ENCODE measurements at places on chromosomes 7 and 10.

DNA sequence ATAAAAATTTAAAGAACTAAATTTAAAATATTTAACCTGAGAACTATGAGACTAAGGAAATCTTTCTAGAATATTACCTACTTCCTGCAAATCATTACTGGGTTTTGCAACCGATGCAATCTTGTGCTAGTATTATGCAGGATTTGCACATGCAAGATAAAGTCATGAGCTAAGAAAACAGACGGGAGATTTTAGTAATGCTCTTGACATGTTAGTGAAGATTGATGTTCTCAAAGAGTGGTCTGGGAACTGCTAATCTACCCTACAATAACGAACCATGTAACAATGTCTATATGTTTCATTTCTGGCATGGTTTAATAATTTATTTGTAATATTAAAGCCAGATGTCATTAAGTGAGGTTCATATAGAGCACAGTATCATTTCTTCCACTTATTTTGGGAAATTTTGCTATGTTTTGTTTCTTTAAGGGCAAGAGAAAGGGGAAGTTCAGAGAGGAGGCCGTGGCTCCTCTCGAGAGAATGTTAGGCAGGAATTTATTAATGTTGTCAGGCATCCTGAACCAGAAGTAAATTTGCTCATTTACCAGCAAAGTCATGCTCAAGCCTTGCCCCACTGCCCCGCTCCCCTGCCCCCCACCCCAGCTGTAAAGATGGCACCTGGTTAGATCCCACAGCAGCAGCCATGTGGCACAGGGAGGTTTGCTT is 22.8 kb downstream of the LRRC17 start:
- no peak for DNase-seq

DNA sequence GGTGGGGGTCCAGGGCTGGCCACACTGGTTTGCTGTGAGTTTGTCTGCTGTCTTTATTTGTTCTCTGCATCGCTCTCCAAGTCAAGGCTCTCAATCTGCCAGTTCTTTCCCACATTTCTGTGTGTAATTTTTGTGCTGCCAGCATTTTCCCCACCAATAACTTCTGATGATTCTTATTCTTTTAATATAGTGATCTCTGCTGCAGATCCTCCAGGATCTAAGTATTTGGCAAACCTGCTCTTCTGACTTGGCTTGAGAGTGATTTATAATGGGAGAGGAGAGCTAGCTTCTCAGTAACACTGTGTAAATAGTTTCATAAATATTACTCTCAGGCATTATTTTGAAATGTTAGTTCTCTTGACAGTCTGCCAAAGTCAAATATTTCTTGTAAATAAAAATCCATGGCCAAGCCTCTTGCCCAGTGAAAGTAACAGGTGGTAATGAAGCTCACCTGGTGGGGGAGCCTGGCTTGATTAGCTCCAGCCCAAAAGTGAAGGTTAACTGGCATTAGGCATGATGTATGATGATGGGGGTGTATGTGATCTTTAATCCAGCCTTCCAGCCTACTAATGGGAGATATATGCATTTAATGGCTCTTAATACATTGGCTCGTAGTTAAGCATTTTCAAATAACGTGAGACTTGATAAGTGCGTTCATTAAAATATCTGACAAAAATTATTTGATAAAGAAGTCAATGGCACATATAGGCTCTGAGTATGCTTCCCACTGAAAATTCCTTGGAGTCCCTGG is 1055.9 kb downstream of the KCNMA1 start:
- DNase-seq = no peak

GRCh38 chr10:81963606-81964005 is 88.6 kb downstream of the NRG3 start:
- DNase-seq = no peak

DNA sequence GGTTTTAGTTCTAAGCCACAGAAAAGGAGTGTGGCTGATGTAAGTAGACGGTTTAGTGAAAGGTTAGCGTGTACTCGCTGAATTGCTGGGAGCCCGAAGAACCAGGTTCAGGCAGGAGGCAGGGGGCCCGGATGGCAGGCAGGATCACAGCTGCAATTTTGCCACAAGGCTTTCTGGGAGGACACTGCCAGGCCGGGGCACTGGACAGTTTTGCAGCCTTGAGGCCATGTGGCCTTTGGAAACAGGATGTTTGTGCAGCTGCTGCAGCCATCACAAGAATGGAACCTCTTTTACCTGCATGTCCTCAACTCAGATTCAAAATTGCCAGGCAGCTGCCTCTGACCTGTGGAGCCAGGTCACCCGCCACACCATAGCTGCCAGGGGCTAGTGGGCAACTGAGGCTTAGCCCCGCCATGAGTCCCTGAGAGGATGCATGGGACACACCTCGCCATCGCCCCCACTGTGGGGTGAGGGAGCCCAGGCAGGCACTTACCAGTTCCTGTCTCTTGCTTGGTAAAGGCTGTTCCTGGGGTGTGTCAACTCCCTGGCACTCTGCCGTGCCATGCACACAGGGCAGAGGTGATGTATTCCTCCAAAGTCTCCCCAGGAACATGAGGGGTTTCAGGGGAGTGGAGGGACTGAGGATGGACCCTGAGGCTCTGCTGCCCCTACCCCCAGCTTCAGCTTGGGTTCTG is 188.6 kb downstream of the RPS24 start:
- DNase-seq = no peak

GRCh38 chr7:26664735-26665416 is 199.5 kb downstream of the SKAP2 start:
- peak; percentile 8 for DNase-seq

- DNase-seq = no peak
Observed at GRCh38 chr7:3943779-3944520, 642.9 kb downstream of the SDK1 start.

GRCh38 chr7:150734254-150734653 is 3.0 kb upstream of the GIMAP5 start:
- DNase-seq = no peak

GRCh38 chr10:58326967-58327381 is 7.8 kb upstream of the UBE2D1 start:
- DNase-seq = no peak

- DNase-seq = no peak
Observed at GRCh38 chr7:28151965-28152364, 28.6 kb downstream of the JAZF1 start.

- no peak for DNase-seq
Observed at GRCh38 chr10:5467207-5467535, 32.2 kb downstream of the CALML5 start.

DNA sequence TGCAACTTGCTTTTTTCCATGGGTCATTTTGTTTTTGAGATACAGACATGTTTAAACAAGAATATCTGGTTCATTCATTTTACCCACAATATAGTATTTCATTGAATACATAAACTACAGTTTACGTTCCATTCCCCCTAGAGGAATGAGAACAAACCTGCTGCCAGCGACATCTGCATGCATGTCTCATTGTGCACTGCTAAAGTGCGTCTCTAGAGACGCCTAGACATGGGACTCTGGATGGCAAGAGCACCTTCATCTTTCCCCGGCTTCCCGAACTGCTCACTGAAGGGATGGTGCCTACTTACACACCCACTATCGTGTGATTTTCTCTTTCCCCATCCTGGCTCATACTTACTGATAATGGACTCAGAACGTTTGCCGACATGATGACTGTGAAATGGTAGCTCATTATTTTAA is 1.2 kb upstream of the ZNF777 start:
- no peak for DNase-seq

GRCh38 chr7:158779061-158780000 is 50.0 kb downstream of the ESYT2 start:
- no peak for DNase-seq

- DNase-seq = no peak
Observed at GRCh38 chr10:84634636-84635035, 306.2 kb downstream of the CCSER2 start.

GRCh38 chr10:53646525-53646924 is 873.9 kb upstream of the MBL2 start:
- no peak for DNase-seq

- DNase-seq = no peak
Observed at GRCh38 chr10:78209970-78210369, 176.3 kb downstream of the RPS24 start.

- DNase-seq = no peak
Observed at GRCh38 chr7:136976504-136977251, 108.2 kb downstream of the CHRM2 start.

DNA sequence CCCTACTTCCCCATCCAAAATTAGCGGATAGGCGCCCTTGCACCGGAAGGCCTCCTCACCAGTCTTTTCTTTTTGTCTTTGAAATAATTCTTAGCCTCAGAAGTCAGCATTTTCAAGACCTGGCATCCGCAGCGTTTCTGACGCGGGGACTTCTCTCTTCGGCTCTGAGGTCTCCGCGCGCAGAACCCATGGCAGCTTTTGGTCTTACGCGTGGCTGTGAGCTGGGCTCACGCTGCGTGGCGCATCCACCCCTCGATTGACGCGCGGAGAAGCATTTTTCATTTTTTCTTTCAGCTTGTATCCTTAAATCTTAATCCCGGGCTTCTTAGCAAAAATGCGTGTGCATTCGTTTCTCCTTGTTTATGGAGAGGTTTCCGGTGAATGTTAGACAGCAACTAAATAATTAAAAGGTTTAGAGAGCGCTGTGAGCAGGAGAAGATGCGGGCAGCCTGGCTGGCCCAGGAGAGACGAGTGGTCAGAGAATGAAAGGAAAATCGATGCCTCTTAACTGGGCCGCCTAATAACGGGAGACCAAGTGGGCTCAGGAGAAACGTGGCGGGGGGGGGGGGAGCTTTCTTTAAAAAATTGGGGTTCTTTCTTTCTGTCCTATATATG is 2.0 kb upstream of the GATA3 start:
- no peak for DNase-seq

DNA sequence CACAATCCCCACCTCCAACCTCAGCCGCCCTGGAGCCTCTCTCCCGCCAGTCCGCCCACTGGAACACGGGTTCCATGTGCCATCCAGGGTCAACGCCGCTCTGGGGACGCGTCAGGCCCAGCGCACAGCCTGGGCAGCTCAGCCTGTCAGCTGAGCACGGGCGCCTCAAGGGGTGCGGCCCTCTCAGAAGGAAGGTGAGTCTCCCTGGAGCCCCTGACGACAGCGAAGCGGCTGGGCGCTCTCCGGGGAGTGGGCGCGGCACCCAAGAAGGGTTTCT is 1.2 kb upstream of the SLC18A3 start:
- no peak for DNase-seq

DNA sequence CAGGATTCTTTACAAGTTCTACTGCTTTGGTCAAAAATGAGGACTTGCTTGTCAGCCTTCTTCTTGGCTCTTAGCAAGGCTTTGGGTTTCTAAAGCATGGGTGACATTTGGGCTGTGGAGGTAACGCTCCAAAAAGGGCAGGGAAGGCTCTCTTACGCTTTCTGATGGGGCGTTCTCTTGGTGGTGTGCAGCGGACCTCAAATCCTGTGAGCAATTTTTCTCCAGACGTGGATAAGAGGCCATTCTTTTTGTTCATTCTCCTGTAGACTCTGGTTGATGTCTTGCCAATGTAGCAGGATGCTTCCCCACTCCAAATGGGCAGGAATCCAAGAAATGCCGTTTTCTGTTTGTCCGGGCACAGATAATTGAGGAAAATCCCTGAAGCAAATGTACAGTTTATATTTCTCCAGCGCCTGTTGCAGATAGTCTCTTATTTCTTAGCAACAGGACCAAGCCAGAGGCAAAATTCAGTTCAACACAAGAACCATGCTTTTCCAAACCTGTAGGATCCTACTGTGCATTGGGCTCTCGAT is 138.4 kb upstream of the NFE2L3 start:
- DNase-seq = no peak

GRCh38 chr7:113715981-113716856 is 202.6 kb downstream of the PPP1R3A start:
- DNase-seq = no peak

GRCh38 chr7:128053023-128053422 is 21.8 kb upstream of the LRRC4 start:
- DNase-seq = peak; percentile 39

DNA sequence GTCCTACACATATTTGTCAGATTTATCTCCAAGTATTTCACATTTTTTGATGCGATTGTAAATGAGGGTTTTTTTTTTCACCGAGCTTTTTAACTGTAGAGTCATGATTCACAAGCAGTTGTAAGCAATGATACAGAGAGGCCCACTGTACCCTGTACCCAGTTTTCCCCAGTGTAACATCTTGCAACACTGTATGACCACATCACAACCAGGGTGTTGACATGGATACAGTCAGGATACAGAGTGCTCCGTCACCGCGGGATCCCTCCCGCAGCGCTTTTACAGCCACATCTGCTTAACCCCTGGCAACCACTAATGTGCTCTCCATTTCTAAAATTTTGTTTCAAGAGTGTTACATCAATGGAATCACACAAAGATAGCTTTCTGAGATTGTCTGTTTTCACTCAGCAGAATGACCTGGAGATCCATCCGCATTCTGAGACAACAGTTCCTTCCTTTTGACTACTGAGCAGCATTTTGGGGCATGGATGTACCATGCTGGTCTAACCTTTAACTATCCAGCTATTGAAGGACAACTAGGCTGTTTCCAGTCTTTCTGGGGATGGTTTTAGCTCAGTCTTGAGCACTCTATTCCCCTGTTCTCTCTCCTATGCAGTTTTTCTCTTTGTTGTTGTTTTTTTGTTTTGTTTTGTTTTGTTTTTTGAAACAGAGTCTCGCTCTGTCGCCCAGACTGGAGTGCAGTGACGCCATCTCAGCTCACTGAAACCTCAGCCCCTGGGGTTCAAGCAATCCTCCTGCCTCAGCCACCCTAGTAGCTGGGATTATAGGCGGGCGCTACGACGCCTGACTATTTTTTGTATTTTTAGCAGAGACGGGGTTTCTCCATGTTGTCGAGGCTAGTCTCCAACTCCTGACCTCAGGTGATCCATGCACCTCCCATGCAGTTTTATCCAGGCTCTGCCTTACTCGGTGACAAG is 25.9 kb downstream of the GPRIN2 start:
- no peak for DNase-seq

DNA sequence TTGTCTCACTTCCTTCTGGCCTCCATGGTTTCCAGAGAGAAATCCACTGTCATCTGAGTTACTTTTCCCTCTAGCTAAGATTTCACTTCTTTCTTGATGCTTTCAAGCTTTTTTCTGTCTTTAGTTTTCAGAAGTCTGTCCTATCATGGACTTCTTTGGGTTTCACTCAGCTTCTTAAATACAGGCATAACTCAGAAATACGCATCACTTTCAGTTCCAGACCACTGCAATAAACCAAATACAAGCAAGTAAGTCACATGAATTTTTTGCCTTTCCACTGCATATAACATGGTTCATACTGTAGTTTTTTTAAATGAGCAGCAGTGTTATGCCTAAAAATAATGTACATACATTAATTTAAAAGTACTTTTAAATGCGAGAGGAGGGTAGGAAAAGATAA is 48.7 kb downstream of the STK17A start:
- DNase-seq = no peak

DNA sequence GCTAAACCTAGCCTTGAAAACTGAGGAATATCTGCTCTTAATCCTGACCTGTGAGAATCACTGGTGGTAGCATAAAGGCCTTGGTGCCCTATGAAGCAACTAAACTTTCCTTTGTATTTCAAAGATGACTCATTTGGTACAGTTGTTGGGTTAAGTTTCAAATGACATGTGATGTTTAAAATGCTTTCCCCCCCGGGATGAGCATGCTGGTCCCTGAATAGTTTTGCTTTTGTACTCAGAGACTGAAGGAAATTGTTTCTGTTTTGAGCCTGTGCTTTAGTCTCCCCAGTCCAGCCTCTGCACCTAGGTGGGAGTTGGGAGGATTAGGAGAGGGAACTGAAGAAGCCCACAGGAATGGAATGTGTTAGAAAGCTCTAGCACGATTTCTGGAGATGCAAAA is 258.9 kb upstream of the NPY start:
- no peak for DNase-seq
